ENCODE measurements at places on chromosomes 1 and 21. TPM values are rescaled to one million over a fixed set of nuclear protein-coding genes. Genes with fewer than 3 reads are reported as not detected.

LRRC38 gene
- not detected for polyA plus RNA-seq

TYW3 gene
- 5.3 TPM for polyA plus RNA-seq

GJA9 gene
- not detected for polyA plus RNA-seq

SHISAL2A gene
- polyA plus RNA-seq = not detected

FAAH gene
- polyA plus RNA-seq = 0.47 TPM

Data from endothelial cell of umbilical vein (primary cell).